ENCODE measurements at places on chromosomes 5 and 9. TPM values are rescaled to one million over a fixed set of nuclear protein-coding genes. Genes with fewer than 3 reads are reported as not detected.

GRCh38 chr5:130992621-130993020 is 172.4 kb downstream of the HINT1 start:
- DNase-seq: no peak

GRCh38 chr9:97984188-97985057 is 1.3 kb downstream of the ANP32B start:
- DNase-seq: peak; percentile 50

DNA sequence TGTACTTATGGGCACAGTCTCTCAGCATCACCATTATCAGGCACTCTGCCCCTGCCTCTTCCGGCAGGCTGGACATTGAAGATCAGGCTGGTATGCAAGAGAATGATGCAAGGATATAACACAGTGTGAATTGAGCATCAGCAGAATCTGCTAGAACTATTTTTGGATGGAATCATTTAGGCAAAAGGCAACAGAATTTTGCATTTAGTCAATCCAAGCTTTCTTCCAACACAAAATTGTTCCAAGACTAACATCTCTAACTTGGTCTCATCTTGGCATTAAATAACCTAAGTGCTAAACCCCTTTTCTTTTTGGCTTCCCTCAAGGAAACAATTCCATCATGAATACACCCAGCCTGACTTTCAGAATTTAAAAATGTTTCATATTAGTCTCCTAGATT is 339.9 kb downstream of the PRELID2 start:
- DNase-seq: no peak

NEUROG1 gene
- not detected for total RNA-seq

IFNB1 gene
- not detected for total RNA-seq
